ENCODE measurements at places on chromosomes 1 and 21.

DNA sequence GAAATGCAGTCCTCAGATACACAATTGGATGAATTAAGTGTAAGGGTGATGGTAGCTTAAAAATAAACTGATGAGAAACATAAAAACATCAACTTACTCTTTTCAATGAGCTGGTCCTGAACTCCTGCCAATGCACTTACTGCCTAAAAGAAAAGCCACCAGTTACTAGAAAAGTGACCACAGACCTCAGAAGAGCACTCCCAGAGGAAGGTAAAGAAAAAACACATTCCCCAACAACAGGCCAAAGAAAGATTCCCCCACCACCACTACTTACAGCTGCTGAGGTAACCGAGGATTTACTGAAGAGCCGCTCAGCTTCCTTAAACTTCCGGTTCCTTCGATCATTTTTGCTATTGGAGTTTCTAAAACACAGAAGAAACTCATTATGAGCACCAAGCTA is 5.4 kb downstream of the MEAF6 start:
- peak; percentile 36 for DNase-seq

DNA sequence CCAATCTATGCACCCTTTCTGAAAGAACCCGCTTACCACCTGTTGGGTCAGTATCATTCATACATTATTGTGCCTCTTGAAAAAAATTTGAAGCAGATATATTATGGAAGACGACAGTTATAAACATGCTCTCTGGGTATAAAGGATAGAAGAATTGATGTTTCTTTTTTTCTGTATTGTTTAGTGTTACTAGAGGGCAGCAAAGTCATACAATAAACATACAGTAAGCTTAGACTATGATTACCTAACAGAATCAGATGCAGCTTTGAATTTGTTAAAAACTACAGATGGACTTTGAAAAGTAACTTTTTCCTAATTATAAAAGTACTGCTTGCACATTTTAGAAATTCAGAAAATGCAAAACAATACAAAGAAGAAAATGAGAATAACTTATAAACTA is 11.1 kb upstream of the PAXBP1 start:
- DNase-seq, result no peak

- DNase-seq, result no peak
Observed at GRCh38 chr1:101247404-101248287, 10.8 kb downstream of the S1PR1 start.

GRCh38 chr1:204980840-204981405 is 62.1 kb upstream of the CNTN2 start:
- DNase-seq, result peak; percentile 41

DNA sequence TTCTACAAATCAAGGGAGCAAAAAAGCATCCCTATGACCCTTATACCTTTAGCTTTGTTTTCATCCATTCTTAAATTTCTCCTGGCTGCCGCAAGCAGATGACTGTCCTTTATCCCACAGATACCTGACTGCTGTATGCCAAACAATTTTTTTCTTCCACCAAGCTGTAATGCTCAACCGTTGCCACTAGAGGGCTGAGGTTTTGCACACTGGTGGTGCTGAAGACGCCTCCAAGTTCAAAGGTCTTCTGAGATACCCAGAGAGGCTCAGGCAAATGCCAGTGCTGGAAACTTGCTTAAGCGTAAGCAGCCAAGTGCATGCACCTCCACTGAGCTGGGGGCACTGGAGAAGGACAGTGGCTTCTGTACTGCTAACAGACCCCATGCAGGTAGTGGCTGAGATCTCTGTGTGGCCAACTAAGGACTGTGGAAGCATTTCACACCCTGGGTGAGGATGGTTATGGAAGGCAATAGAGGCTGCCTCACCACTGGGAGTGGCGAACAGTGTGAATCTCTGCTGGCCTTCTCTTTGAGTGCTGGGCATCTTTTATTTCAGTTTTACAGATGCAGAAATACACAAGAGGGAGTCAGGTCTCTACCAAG is 28.5 kb downstream of the CNIH3 start:
- peak; percentile 39 for DNase-seq

All from fibroblast of skin of scalp (primary cell).